Activated T-cell treated with anti-CD3 and anti-CD28 coated beads for 4 hours (primary cell): ENCODE measurements at places on chromosomes 3 and 15.

- no peak for DNase-seq
Observed at GRCh38 chr3:4820296-4821121, 158.7 kb upstream of the BHLHE40 start.

GRCh38 chr15:88127432-88127790, 129.1 kb downstream of the NTRK3 start:
- no peak for DNase-seq

- DNase-seq, result no peak
Observed at GRCh38 chr3:73143401-73143800, 81.9 kb downstream of the EBLN2 start.

DNA sequence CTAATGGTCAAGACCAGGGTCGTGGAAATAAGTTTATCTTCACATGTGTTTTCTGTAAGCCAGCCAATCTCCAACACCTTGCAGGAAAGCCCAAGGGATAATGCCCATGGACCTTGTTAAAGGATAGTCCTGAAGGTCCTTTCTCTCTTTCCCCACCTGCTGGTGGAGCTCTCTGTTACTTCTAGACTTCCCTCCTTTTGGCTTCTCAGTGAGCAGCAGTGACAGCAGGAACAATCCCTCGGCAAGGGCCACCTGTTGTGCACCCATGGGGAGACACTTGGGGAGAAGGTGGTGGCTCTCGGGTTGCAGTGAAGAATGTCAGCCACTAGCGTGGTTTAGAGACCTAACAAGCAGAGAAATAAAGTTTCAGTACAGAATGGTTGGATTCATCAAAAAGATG, 84.0 kb upstream of the OSBPL11 start:
- DNase-seq, result no peak

GRCh38 chr15:80478075-80478474, 73.9 kb downstream of the ARNT2 start:
- DNase-seq, result no peak
